ENCODE measurements at places on chromosomes 7 and 10.

DNA sequence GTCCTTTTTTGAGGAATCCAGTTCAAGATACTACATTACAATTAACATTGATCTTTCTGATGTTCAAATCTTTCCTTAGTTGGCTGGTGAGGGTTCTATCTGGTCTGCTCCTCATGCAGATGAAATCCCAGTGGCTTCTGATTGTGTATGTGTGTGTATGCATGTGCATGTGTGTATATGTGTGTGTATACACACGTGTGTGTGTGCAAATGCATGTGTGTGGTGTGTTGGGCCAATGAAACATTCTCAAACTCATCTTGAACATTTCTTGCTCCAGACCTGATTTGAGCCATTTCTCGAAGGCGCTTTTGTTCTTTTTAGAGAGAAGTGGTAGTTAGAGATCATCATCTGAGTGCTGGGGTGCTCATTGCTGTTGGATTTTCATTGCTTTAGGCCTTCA, 113.9 kb downstream of the GLRX3 start:
- no peak for DNase-seq

- no peak for DNase-seq
Observed at GRCh38 chr10:79238606-79239005, 108.7 kb upstream of the PPIF start.

DNA sequence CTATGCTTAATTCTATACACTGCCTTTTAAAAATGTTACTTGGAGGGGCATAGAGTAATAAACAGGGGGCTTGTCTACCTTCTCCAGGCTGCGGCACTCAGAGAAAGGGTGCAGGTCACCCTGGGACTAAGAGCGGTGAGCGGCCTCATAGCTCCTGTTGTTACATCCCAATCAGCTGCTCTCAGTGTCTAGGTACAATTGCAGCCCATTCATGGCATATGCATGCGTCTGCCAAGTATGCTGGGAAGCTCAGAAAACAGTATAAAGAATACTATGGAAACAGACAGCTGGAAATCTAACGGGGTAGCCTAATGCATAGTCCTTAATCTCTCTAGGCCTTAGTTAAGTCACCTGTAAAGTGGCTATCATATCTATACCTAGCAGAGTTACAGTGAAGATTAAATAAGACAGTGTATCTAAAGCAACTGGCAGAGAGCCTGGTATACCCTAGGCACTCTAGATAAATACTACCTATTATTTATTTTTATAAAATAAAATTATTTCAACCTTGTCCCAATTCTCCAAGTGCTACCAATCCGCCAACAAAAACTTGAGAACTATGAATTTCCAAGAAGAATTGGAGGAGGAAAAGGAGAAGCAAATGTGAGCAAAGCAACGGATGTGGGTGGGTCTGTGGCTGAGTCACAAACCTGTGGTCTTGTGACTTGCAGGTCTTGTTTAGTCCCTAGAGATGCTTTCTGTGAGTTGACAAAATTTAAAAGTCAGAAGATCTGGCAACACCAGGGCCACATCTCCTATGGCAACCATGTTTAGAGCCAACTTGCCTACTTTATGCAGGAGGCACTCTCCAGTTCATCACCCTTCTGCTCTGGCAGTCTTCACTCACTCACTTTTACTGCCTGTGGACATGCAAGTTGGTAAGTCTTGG, 183.0 kb downstream of the RAPGEF5 start:
- no peak for DNase-seq

- DNase-seq: no peak
Observed at GRCh38 chr10:117259279-117259678, 18.4 kb downstream of the SLC18A2 start.

DNA sequence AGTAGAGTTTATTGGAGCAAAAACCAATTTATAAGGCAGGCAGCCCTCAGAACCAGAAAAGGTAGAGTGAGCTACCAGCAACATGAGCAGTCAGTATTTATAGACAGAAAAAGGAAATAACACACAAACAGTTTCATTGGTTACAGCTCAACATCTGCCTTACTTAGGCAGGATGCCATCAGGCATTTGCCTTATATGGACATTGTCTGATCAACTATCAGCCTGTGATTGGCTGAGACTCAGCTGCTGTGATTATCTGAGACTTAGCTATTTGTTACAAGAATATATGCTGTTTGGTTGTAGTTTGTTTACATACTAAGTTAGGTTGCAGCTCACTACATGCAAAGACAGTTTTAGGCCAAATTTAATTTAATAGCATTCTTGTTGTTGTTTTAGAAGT, 60.4 kb upstream of the CDK1 start:
- DNase-seq: no peak
